ENCODE measurements at places on chromosomes 12 and 14.

DNA sequence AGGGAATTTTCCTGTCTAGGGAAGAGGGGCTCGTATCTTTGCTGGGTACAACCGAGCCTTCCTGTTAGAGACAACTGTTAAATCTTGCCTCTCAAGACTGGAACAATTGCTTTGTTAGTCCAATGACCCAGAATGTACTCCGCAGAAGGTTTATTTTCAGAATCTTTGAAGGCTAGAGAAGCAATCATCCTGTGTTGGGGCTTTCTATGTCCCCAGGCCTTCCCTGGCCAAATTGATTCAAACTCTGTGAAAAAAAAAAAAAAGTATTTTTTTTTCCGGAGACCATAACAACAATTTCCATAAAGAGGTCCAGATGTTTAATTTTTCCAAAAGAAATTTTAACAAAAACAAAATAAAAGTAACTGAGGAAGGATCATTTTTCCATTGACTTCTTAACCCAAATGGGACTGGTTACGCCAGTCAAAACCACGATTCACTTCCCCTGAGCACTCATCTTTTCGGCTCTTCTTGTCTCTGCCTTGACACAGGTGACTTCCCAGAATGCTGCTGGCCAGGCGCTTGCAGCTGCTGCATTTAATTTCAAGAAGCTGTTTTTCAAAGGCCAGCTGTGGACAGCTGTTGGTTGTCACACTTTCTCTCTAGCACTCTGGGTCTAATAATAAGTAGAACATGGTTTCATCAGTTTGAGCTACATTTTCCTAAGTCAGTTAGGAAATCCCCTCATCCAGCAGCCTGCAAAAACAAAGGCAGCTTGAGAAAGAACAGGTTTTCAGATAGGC lies 81.6 kb upstream of the MANSC4 start:
- no peak for DNase-seq

- DNase-seq = no peak
Observed at GRCh38 chr12:32777691-32778175, 22.0 kb upstream of the YARS2 start.

DNA sequence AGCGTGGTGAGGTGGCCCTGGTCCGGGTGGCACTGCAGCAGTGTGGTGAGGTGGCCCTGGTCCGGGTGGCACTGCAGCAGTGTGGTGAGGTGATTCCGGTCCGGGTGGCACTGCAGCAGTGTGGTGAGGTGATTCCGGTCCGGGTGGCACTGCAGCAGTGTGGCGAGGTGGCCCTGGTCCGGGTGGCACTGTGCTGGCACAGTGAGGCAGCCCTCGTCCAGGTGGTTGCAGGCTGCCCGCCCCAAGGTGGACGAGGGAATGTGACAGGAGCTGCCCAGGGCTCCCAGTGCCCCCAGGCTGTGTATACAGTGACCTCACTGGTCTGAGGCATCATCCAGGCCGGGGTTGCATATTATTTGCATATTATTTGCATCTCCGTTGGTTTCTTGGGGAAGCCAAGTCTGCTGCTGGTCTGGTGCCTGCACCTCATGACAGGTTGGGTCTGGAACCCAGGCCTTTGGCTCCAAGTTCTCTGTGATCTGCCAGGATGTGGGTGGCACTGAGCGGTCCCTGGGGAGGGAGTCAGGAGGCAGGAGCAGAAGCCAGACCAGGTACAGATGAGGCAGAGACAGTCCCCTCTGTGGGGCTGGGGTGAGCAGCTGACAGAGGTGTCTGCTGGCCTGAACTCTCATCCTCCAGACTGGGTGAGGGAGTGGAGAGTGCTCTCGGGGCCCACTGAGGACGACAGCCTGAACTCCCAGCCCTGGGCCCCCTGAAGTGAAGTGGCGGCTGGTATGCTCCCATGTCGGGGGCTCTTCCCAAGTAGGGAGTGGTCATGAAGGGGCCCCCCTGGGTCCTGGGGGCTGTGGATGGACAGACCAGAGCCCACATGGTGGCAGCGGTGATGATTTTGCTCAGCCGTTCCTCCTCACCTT lies 79.3 kb downstream of the KIF26A start:
- DNase-seq = no peak

DNA sequence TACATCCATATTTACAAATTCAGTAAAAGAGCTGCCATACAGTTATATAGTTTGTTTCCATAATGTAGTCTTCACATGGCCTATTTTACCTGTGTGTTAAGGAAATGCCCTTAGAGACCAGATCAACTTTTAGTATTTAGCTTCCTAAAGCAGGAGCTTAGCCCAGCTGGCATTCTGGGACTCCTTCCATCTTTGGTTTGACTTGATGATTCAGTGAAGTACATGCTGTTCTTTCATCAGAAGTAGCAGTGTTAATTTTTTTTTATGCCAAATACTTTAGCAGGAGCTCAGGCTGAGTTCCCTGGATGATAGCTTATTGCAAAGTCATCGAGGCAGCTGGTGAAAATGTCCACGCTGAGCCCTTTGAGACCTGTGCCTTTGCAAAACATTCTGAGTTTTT lies 101.0 kb downstream of the FOXG1 start:
- no peak for DNase-seq
